Tongue (tissue), 3 donors: ENCODE measurements at places on chromosomes 6 and 20. TPM values are rescaled to one million over a fixed set of nuclear protein-coding genes. Genes with fewer than 3 reads are reported as not detected.

The ZNF292 gene
- total RNA-seq, result 72.2 TPM

The SOBP gene
- 19.2 TPM for total RNA-seq

DNA sequence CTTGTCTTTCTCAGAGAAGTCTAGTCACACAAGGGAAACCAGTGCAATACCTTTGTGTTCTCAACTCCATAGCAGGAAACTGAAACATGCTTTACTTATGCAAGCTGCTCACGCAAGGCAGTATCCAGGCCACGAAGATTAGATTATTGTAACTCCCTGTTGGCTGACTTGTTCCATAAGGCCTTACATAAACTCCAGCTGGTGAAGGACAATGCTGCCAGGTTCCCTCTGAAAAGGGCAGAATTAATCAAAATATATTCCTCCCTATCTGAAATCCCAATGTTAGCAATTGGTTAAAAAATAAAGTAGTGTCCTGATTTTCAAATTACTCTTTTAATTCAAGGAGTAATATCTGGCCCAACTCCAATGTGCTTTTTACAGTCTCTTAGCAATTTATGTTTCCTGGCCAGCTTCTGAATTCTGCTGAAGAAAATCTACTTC lies 966.6 kb downstream of the HACE1 start:
- DNase-seq, result peak; percentile 51

The MAS1 gene
- total RNA-seq, result not detected

GRCh38 chr6:38997128-38997761 lies 51.3 kb upstream of the GLP1R start:
- peak; percentile 44 for DNase-seq

- no peak for DNase-seq
Observed at GRCh38 chr20:37288091-37288490, 1.4 kb upstream of the MANBAL start.

DNA sequence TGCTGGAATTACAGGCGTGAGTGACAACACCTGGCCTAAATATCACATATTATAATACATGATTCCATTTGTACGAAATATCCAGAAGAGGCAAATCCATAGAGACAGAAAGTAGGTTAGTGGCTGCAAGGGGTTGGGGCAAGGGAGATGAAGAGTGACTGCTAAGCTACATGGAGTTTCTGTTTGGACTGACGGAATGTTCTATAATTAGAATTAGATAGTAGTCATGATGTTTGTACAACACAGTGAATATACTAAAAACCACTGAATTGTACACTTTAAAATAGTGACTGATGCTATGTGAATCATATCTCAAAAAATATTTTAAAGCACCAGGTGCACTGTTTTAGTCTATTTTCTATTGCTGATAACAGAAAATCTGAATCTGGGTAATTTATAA lies 3.7 kb upstream of the HEBP2 start:
- DNase-seq, result no peak

The TMC2 gene
- not detected for total RNA-seq

The TAP1 gene
- total RNA-seq, result 15.4 TPM

DNA sequence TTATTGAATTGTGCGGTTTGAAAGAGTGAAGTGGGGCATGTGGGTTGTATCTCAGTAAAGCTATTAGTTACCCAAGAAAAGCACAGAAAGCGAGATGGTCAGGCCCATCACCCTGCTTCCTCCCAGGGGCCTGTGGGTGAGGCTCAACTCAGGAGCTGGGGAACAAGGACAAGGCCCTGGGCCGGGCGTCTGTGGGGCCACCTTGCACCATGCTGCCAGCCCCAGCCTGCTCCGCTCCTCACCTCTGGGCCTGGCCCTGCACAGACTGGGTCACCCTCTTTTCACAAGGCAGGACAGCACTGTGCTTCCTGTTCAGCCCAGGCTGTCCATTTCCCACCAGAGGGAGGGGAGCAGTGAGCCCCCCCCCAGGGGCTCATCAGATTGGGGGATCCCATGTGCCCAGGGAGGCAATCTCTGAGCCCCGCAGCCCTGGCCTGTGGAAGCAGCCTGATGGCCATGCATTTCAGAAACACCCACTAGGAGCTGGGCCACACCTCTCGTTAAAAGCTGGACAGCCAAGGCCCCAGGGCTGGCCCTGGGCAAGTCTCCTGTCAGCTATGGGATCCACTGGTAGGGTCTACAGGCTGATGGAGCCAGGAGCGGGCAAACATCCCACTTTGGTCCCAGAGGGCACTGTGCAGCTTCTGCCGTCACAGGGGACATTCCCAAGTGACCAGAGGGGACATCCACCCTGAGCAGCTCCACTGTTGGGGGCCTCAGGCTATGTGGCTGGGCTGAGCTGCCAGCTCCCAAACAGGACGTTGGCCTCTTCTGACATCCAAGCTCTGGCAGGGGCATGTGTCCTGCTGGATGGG lies 55.9 kb downstream of the YTHDF1 start:
- no peak for DNase-seq

- no peak for DNase-seq
Observed at GRCh38 chr20:51593584-51593983, 51.1 kb upstream of the NFATC2 start.

DNA sequence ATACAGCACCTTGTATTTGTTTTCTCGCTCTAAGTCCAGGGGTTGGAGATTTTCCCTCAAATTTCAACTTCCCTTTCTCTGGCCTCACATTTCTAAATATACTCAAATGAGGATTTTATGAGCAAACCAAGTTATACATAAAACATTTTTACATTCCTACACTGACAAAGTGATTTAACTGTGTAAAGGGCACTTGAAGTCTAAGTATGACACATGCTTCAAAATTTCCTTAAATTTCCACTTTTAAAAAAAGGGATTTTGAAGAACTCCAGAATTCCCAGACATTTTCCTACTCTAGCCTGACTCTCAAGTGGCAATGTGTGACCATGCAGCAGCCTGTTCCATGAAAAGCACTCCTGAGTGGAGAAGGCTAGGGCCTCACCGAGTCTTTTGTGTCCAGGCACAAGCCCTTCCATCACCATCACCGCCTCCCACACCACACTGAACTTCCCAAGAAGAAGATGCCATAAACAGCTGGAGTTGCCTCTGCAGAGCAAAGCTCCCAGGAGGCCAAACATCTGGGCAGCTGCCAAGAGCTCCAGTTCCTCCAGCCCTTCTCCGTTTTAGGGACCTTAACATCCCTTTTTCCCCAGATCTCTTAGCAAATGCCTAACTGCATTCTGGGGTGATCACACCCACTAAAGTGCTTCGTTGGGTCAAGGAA lies 68.9 kb downstream of the NCR2 start:
- DNase-seq, result peak; percentile 67

DNA sequence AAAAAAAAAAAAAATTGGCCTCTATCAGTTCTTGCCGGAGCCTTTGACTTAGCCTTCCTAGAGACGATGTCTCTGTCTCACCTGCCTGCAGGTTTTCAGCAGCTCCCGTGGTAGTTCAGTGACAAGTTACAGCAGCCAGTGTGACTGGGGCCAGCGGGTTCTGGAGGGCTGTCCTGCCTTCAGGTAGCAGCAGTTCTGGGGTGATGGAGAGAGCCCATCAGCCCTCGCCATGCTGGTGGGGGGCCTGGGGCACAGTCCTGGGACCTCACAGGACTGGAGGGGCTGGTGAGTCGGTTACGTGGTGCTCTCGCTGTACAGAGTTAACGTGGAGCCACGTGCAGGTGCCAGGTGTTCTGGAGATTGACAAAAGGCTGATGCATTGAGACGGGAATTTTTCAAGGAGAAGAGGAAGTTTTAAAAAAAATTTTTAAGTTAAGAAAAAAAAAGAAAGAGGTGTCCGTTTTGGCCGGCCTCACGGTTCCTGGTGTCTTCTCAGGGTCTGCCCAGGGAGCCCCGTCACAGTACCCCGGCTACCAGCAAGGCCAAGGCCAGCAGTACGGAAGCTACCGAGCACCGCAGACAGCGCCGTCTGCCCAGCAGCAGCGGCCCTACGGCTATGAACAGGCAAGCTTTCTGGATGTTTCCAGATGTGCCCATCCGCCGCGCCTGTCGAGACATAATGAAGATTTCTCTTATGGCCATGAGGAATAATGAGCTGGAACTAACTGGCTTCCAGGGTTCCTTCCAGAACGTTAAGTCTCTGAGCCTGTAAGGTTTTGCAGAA lies 8.6 kb upstream of the MTG2 start:
- no peak for DNase-seq

The MYLK2 gene
- 55.9 TPM for total RNA-seq

The ZC3H12D gene
- 0.72 TPM for total RNA-seq

GRCh38 chr6:37704923-37705238 lies 7.2 kb upstream of the MDGA1 start:
- DNase-seq, result no peak

DNA sequence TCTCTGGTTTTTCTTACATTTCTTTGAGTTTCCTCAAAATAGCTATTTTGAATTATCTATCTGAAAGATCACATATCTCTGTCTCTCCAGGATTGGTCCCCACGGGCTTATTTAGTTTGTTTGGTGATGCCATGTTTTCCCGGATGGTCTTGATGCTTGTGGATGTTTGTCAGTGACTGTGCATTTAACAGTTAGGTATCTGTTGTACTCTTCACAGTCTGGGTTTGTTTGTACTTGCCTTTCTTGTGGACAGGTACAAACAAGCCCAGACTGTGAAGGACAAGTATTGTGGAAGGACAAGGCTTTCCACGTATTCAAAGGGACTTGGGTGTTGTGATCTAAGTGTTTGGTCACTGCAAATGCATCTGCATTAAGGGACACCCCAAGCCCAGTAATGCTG lies 49.9 kb upstream of the TOP1 start:
- DNase-seq, result no peak

- DNase-seq, result peak; percentile 54
Observed at GRCh38 chr6:30763618-30764489, 19.5 kb upstream of the IER3 start.

The KLHDC3 gene
- total RNA-seq, result 249 TPM

DNA sequence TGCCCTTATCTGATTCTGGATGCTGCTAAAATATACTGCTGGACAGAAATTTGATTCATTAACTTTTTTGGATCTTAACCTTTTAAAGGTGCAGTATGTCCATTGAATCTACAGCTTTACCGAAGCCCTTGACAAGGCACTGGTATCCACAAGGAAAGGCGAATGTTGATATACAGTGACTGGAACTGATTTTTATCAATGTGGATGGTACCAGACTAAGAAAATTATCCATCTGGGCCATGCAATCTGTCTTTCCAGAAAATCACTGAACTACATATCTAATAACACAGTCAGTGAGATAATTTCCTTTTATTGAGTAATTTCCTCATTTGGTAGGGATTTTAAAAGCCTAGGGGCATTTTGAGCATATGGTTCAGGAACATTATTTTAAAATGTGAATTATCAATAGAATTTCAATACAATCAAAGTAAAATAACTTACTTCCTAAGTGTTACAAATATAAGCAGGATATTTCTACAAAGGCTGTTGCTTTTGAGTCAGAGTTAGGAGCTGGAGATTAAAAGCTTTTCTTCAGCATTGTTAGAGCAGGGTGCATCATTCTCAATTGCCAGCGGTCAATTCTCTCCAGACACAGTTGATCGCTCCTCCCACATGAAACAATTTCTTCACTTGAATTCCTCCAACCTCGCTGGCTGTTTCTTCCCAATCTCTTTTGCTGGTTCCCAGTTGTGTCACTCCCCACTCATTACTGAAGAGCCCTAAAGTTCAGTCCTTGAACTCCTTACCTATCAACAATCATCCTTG lies 585.3 kb upstream of the FLRT3 start:
- no peak for DNase-seq

DNA sequence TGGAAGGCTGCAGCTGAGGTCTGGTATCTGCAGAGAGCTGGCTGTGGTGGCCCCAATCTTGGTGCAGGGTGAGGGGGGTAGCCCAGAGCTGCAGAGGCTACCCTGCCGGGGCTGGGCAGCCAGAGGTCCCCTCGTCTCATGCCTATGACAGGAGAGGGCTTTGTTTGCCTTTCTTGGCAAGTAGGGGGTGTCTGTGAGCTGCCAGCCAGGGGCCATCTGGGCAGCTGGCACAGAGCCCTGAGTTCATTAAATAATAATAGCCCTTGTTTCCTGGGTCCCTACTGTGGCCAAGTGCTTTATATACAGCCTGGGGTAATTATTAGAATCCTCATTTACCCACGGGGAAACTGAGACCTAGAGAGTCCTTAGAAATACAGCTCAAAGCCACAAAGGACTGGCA lies 66.6 kb downstream of the EZR start:
- DNase-seq, result peak; percentile 89

DNA sequence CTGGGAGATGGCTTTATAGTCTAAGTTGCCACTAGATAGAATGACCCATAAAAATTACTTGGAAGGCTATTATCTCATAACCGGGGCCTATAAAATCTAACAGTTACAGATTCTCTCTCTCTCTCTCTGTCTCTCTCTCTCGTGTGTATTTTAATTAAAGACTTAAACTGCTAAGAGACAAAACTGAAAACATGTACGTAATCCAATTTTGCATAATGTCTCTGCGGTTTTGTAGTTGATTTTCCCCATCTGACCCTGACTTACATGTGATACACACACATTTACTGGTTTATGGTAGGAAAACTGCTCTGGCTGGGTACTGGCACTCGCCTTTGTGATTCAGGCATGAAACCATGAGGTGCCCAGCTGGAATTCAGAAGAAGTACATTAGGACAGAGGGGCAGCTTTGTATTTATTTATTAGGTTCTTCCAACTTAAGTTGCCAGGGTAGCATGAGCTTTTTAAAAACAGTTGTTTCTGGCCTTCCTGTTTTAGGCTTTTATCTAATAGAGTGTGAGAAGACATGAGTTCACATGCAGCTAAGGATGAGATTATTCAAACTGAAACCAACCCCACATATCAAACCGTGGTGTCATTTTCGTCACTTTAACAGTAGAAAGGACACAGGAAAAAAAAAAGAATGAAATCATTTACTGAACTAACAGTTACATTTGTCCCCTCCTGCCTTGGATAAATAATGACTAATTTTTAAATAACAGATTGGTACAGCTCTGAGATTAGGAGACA lies 182.5 kb downstream of the GMPR start:
- no peak for DNase-seq

GRCh38 chr6:6856538-6857523 lies 250.9 kb upstream of the RREB1 start:
- peak; percentile 45 for DNase-seq

GRCh38 chr20:50540620-50541605 lies 30.7 kb downstream of the PTPN1 start:
- DNase-seq, result no peak

DNA sequence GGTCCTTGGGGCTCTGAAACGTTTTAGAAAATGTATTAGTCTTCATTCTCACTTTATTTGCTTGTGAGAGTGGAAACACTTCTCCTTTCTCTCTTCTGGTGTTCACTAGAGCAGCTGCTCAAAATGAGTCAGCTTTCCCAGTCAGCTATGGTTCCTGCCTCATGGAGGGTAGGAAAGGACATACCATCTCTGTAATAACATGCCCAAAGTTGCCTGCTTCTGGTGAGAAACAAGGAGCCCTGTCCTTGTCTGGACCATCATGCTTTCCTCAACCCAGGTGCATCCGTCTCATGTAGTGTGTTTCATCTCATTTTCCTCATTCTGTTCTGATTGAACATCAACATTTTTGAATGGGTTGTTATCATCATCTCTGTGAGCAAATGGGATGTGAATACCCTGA lies 17.1 kb upstream of the TINAG start:
- no peak for DNase-seq

The PRPF6 gene
- 62.5 TPM for total RNA-seq

GRCh38 chr20:10927936-10928840 lies 254.4 kb upstream of the JAG1 start:
- DNase-seq, result no peak

GRCh38 chr20:58790454-58790853 lies 60.2 kb downstream of the GNAS-AS1 start:
- DNase-seq, result no peak
